ENCODE measurements at places on chromosomes 5 and 9.

GRCh38 chr5:58501778-58502417 is 10.7 kb downstream of the GAPT start:
- no peak for DNase-seq

- DNase-seq: no peak
Measured at GRCh38 chr5:120252839-120253238, 211.3 kb upstream of the PRR16 start.

DNA sequence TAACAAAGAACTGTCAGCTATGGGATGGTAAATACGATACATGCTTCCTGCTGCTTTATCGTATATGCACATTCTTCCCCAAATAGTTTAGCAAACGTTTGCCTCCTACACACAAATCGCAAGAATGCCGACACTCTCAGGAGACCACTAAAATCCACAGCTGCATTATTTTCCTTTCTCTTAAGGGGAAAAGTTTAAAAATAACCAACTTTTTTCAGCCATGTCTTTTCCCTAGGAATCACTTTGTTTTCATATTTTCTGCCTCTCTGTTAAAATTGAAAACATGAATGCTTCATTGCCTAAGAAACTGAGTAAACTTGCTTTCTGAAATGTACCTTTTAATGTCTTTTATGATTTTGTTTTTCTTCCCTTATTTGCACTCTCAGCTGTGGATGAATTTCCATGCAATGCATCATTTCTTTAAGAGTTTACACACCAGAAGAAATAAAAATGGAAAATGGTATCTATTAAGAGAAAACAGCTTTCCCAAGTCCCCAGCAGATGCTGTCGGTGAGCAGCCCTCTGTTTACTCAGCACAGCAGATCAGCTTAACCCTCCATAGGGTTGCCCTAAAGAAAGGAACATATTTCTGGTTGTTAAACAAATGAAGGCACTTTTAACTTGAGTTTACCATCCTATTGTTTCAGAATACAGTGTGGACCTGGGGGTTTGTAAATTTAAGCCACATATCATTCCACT is 66.2 kb downstream of the IZUMO3 start:
- no peak for DNase-seq

DNA sequence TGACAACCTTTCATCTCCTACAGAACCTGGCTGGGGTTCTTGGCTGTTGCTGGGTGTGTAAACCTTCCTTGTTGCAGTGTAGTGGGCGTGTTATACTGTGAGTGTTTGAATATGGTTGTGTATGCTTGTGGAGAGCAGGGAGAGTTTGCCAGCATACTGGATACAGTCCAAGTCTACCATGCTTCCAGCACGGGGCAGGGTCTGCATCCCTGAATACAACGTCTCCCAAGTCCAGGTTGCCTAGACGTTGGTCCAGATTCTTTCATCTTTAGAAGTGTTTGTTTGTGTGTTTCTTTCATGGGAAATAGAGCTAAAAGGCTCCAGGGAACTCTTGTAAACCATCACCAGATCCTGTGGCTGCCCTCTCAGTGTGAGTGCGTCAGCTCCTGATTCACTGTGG is 46.4 kb downstream of the SYK start:
- DNase-seq: no peak

DNA sequence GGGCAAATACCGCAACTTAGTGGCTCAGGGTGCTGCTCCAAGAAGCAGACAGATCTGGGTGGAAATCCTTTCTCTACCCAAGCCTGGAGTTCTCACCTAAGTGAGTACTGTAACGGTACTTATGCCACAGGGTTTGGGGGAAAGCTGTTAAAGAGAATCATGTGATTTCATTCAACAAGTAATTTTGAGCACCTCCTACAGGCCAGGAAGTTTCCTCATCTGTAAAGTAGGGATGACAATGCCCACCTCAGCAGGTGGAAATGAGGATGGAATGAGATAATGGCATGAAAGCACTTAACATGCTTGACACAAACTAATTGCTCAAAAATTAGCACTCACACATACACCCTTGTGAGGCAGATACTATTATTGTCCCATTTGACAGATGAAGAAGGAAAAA is 114.1 kb downstream of the JAKMIP2 start:
- no peak for DNase-seq

GRCh38 chr5:107483231-107484024 is 187.3 kb downstream of the EFNA5 start:
- no peak for DNase-seq

DNA sequence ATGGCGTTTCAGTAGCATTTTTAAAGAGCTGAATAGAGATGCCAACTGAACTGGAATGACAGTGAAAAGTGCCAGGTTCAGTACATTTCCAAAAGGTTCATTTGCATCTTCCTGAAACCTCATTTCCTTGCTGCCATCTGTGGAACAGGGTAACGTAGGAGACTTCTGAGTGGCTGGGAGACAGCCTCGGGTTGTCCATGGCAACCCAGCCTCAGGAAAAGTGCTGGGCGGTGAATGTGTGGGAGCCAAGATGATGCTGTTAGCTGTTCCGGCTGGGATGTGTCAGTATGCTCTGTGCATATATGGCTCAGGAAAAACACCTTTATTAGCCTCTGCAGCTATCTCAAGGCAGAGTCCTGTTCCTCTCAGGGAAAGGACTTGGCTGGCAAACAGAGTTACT is 87.5 kb downstream of the KLHL3 start:
- no peak for DNase-seq

DNA sequence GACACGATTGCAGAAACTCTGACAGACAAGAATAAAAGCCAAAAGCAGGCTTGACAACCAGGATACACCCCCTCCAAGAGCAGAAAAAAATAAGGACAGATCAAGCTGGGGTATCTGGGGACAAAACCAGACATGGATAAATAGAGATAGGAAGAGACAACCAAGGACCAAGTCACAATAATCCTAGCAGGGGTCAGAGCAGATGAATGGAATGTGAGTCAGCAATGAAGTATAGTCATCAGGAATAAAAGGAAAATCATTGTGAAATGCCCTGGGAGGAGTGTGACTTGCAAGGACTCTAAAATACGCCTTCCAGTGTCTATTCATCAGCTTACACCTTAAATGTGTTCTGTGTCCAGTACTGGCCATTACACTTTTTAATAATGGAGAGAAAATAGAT is 206.8 kb downstream of the CAAP1 start:
- DNase-seq: peak; percentile 6
